ENCODE measurements at places on chromosomes 3 and 15.

DNA sequence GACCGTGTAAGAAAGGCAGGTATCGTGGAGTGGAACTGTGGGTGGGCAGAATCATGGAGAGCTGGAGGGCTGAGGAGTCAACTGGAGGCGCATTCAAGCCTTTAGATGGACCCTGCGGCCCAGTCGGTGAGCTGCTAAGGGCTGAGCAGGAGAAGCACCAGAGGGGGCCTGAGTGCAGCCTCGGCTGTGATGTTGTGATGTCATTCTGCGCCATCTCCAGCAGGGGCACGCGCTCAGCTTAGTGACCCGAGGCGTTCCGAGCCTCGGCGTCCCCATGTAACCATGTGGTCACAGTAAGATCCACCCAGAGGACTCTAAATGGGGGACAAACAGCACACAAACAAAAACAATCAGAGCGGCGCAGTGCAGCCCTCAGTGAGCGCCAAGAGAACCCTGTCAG is 76.8 kb downstream of the VGLL4 start:
- DNase-seq: no peak

GRCh38 chr3:129004639-129005295 is 3.7 kb downstream of the EFCC1 start:
- DNase-seq: no peak

DNA sequence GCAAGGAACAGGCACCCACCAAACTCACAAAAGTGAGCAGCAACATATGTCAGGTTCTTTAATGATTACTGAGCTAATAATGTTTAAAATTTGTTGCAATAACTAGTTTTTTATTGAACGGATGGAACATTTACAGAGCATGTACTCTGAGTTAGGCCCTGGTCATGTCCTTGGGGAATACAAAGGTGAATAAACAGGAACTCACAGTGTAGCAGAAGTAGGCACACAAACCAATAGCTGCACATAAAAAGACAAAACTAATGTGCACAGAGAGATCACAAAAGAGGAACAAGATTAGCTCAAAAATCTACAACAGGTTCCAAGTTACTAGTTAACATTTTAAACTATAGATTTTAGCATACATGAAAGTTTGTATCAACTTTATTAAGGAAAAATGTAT is 505.3 kb upstream of the PPP2R3A start:
- DNase-seq: no peak

DNA sequence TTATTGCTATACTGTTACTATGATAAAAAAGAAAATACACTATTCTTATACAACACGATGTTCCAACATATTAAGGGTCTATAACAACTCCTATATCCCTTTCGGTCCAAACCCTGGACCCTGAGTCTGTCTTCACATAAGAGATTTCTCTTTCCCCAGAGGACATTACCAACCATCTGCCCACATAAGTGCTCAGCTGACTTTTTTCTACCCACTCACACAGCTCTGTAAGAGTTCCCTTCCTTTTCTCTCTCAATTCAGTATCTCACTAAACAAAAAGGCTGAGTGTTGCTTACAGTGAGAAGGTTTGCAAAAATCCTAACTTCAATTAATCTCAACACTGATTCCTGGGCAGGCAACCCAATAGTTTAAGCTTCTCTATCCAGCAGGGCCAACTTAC is 30.5 kb downstream of the ITGB5 start:
- no peak for DNase-seq

DNA sequence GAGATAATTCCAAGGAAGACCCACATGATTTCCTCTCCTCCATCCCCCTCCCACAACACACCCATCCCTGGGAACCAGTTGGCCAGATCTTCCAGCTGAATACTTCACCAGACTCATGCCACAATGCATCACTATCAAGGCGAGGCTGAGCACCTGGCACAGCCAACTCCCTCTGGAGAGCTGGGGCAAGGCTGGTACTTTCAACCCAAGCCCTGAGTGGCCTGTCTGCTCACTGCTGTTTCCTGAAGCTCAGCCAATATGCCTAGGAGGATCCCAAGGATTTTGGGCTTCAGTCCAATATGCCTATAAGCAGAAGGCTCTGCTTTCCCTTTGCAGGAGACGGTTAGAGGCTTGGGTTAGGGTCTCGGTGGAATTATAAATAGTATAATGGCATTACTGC is 90.9 kb upstream of the NEO1 start:
- no peak for DNase-seq

- DNase-seq: no peak
These were observed 135.7 kb upstream of the IL12A start for GRCh38 chr3:159852821-159853505.

DNA sequence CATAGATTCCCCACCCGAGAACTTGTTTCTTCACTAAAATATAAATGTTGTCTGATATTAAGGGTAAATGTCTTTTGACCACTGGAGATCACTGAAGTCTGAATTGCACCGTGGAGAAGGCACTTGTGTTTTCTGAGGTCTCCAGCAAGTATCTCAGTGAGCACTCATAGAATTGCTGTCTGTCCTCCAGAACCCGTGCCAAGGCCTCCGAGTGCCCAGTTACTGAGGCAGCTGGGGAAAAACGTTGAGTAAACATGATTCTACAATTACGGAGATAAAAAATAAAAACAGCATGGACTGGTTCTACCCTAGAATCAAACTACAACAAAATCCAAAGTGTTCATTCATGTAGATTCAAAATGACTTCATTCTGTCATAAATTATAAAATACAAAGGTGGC is 60.0 kb downstream of the MLH1 start:
- no peak for DNase-seq

DNA sequence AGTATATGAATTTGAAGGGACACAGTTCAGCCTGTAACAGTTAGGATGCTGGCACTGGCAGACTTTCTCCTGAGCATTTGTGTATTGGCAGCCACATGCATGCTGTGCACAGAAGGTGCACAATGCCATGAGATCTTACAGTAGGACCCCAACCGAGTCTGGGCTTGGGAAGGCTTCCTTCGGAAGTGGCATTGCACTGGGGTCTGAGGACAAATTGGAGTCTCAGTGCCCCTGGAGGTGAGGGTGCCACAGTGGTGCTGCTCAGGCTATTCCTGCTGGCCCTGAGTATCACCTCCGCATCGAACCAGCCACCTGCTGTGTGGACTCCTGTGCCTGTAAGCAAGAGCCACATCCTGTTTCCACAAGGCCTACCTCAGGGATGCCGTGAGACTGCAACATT is 99.5 kb downstream of the DNAJB8 start:
- no peak for DNase-seq

DNA sequence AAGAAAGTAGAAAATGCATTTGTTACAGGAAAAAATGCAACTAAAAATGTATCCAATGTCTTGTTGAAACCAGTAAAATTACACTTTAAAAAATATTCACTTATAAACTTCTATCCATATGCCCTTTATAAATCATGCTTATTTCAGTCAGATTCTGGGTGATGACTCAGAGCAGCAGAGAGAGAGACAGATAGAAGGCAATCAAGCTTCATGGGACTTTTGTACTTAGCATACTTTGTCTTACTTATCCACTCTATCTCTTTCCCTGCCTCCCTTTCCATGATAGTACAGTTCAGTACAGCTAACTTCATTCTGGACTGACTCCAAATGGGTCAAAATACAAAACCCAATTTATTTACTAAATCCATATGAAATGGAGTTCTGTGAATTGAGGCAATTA is 1438.2 kb downstream of the ZPLD1 start:
- no peak for DNase-seq

GRCh38 chr3:129695230-129695629 is 88.8 kb upstream of the PLXND1 start:
- no peak for DNase-seq

- DNase-seq: no peak
These were observed 618.0 kb downstream of the CADM2 start for GRCh38 chr3:85576697-85577200.

- DNase-seq: no peak
These were observed 7.1 kb upstream of the GOLIM4 start for GRCh38 chr3:168102735-168103410.

DNA sequence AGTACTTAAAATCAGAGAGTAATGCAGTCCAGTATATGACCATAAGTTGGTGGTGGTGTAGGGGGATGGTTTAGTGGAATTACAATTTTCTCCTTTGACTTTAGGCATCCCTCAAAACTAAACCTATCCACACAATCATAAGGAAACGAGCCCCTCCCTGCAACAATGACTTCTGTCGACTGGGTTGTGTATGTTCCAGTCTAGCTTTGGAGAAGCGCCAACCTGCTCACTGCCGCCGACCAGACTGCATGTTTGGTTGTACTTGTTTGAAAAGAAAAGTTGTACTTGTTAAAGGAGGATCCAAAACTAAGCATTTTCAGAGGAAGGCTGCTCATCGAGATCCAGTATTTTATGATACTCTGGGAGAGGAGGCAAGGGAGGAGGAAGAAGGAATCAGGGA is 52.8 kb downstream of the MGA start:
- DNase-seq: no peak

DNA sequence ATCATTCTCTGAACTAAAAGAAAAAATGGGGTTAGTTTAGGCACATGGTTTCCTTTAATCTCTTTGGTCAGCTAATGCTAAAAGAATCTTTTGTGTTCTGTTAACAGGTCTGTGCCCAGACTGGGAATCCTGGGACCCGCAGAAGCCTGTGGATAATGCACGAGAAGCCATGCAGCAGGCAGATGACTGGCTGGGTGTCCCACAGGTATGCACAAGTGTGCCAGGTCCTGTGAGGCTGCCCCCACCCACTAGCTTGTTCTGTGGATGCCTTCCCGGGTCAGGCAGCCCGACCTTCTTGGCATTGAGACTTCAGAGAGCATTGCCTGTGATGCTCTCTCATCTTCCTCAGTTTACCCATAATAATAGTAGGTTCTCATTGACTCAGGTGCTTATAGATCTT is 70.4 kb downstream of the FLNB start:
- no peak for DNase-seq

DNA sequence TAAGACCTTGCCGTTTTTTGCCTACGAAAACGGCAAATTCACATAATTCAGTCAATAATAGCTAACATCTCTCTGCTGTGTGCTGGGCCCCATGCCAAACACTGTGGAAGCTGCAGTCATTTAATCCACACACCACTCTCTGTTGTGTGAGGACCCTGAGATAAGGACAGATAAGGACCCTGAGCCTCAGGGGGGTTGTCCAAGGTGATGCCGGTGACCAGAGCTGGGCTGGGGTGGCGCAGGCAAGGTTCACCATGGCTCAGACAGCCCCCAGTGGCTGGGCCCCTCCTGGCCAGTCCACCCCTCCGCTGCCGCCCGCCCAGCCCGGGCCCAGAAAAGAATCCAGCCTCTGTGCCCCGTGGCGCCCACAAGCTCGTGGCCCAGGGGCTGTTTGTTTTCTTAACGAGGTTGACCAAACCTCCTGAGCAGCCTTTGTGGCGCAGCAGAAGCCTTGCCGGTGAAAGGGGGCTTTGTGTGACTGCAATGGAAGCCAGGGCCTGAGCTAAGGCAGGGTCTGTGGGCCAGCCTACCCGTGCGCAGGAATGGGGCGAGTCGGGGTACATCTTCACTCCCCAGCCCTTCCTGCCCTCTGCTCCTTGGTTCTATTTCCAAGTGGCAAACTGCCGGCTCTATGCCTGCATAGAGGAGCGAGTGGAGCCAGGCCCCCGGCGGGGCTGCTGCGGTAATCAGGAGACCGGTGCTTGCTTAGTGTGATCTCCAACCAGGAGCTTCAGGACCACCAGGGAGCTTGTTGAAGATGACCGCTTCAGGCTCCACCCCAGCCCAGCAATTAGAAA is 4.4 kb upstream of the SNX22 start:
- DNase-seq: no peak

DNA sequence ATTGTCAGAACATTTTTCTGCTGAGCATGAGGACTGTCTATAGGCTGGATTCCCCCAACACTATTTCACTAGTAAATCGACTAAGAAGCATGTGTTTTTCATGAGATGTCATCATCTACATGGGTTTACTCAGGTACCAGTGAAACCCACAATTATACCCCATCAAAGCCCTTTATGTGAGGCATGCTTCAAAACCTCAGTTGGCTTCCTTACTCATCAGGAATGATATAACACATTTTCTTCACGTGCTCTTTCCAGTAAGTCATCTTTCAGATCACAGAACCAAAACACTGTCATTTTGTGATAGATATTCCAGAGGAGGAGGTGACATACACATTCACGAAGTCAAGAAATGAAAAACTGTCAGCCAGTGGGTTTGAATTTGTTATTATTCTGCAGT is 116.5 kb downstream of the ANO10 start:
- DNase-seq: no peak

- DNase-seq: no peak
These were observed 13.0 kb downstream of the PHLDB2 start for GRCh38 chr3:111871809-111872623.
